ENCODE measurements at places on chromosomes 2 and 18. TPM values are rescaled to one million over a fixed set of nuclear protein-coding genes. Genes with fewer than 3 reads are reported as not detected.
A peak's percentile ranks its signal among the peaks of the same experiment; 100 is the strongest.

DNA sequence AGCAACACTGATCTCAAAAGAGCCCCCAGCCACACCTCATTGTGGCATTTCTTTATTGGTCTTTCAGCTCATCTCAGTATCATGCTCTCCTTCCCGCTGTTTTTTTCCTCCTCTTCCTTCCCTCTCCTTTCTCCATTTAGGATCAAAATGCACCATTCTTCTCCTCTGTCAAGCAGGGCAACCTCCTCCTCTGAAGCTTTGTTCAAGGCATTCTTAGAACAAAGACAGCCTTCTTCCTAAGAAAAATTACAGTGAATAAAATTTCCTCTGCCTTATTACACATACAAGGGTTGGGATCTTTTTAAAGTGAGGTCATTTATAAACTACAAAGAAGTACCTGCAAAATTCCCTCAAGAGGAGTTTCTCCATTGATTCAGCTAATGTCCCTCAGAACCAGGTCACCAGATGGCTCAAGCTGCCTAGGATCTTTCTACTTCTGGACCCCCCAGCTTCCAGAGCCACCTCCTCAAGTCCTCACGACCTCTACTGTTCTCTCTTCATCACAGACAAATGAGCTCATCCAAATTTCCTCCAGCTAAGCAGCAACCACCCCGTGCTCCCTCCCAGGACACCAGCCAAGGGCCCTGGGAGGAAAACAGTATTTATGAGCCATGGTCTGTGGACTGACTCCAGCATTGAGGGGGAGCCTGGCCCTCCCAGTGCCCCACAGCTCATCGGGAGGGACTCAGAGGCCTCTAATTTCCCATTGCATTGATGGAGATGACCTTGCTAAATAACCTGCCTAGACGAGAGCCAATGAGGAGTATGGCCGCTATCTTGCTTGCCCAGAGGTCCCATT is 18.0 kb downstream of the SFXN5 start:
- H3K36me3 ChIP-seq, result no peaks in the 10 kb centered on the region
- H3K27me3 ChIP-seq, result no peaks in the 10 kb centered on the region
- no peak for DNase-seq
- H3K4me1 ChIP-seq, result no peaks in the 10 kb centered on the region
- no peak overlapping the region for H3K4me3 ChIP-seq
- H3K27ac ChIP-seq, result no peak overlapping the region

DNA sequence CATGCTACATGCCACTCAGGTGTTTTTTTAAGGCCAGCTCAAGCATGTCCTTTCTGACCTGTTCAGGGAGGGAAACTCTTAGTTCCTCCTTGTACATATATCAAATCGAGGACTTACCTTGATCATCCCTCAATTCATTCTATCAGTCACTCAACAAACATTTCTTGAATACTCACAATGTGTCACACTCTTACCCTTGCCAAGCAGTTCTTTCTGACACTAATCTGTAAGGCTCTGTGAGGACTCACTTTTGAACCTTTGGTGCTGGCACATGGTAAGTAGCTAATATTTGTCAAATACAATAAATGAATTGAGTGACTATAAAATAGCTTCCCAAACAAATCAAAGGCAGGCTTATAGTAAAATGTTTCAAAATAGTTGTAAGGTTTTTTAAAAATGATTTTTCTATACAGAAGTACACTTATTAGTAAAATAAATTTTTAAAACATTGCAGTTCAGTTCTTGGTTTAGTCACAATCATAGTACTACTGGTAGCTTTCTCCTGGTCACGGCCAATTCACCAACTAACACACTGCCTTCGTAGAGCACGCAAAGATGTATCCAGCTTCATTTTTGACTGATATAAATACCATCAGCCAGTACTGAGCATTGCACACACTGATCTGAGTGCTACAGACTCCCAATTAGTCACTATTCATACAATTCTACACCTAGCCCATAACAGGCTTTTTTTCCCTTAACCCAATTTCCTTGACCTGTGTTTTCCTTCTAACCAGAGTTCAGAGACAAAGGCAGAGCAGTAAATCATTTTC is 50.9 kb downstream of the ZEB2 start:
- no peaks in the 10 kb centered on the region for H3K36me3 ChIP-seq
- no peaks in the 10 kb centered on the region for H3K4me1 ChIP-seq

DNA sequence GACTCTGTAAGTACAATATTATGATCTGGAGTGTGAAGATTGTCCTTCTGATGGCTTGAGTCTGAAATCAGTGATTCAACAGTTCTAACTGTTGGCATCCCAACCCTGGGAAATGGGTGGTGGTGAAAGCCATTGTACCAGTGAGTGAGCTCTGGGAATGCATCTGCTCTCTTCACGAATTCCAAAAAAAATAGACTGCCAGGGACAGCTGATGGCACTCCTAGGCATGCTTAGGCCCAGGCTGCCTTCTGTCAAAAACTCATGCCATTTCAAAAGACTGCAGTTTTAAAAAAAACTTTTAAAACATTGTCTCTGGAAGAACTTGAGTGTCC is 20.3 kb downstream of the OXER1 start:
- no peak for DNase-seq
- H3K36me3 ChIP-seq, result no peaks in the 10 kb centered on the region
- no peaks in the 10 kb centered on the region for H3K4me1 ChIP-seq

The MROH2A gene
- not detected for polyA plus RNA-seq

DNA sequence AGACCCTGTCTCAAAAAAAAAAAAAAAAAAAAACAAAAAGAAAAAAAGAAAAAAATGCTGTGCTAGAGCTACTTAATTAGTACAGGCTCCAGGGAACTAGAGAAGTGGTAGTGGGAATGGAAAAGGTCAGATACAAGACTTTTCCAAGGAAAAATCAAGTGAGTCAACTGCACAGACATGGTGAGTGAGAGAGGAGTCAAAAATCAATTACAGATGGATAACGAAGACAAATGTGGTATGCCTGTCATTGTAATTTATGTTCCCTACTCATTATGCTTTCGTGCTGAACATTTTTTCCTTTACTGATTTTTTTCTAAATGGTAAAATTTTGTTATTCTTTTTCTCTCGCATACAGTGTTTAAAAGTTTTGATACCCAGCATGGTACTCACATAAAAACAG is 111.5 kb downstream of the MDH1 start:
- no peaks in the 10 kb centered on the region for H3K36me3 ChIP-seq
- no peaks in the 10 kb centered on the region for H3K4me1 ChIP-seq
- no peak overlapping the region for H3K27ac ChIP-seq
- H3K27me3 ChIP-seq, result no peaks in the 10 kb centered on the region
- no peak overlapping the region for H3K4me3 ChIP-seq
- no peak for DNase-seq

- no peak overlapping the region for H3K27ac ChIP-seq
- DNase-seq, result no peak
- H3K27me3 ChIP-seq, result no peaks in the 10 kb centered on the region
- no peak overlapping the region for H3K4me3 ChIP-seq
Observed at GRCh38 chr2:144701259-144701658, 181.3 kb upstream of the ZEB2 start.

- no peak overlapping the region for H3K27ac ChIP-seq
- H3K4me3 ChIP-seq, result no peak overlapping the region
- no peaks in the 10 kb centered on the region for H3K4me1 ChIP-seq
- H3K27me3 ChIP-seq, result no peaks in the 10 kb centered on the region
- DNase-seq, result no peak
Observed at GRCh38 chr18:56269958-56270357, 368.4 kb downstream of the TXNL1 start.

- DNase-seq, result peak; percentile 74
- no peaks in the 10 kb centered on the region for H3K36me3 ChIP-seq
- H3K27me3 ChIP-seq, result no peaks in the 10 kb centered on the region
Observed at GRCh38 chr2:98445177-98445682, 572 bp downstream of the INPP4A start.

The NEURL3 gene
- polyA plus RNA-seq, result 32.4 TPM

DNA sequence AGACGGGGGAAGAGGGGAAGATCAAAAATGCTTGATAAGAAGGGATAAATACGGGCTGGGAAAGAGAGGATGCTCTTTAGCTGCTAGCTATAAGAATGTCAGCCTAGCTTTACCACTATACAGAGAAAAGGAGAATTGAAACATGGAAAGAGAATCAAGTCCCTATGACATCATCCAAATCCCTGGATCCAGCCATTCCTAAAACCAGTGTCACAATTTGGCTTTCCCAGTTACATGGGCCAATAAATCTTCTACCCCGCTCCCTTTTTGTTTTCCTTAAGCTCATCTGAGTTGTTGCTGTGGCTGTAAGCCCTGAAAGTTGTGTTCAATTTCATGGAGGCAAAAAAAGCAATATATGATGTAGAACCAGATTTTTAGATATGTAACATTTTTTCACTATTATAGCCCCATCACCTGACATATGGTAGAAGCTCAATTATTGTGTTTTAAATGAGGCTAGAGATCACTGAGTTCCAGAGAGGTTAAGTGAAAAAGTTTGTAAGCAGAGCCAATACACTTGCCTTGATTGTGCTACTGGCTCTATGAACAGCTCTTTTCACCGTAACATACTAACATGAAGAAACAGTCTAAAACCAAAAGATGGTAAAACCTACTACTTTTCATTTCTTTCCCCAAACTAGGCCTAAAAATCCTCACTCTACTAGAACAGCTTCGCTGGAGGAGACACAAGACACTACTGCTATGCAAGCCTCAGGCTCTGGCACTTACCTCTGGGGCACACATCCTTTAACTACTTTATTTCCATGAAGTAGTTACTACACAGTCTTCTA is 4.3 kb downstream of the HNRNPLL start:
- no peak for DNase-seq
- H3K27me3 ChIP-seq, result no peaks in the 10 kb centered on the region
- no peak overlapping the region for H3K27ac ChIP-seq
- H3K4me1 ChIP-seq, result peaks cover 26% of the 10 kb centered on the region

DNA sequence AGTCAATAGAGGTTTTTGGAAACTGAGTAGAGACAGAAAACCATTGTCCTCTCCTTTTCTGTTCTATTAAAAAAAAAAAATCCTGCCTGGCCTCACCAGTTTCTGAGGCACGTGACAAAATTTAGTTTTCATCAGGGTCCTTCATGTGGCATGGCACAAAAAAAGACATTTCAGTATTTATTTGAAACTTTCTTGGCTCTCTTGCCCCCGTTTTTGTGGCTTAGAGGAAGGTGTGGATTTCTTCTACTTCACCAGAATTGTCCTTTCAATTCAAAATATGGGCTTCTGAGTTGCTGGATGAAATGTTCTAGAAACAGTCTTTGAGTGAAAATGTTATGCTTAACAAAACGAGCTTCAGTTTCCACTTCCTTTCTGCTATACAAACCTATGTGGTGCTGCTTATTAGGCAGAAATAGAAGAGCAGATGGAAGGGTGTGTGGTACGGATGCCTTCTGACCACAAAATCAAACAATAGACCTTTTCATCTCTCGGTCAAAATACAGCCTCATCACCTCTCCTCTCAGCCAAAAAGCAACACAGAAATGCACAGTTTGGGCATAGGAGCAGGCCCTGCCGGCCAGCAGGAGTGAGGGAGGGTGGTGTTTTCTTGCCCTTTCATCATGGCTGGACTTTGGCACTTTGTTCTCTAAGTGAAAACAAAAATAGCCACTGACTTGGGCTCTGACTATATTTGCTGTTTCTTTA is 89.2 kb downstream of the SH3RF3 start:
- peaks cover 5% of the 10 kb centered on the region for H3K4me1 ChIP-seq
- H3K4me3 ChIP-seq, result no peak overlapping the region
- no peak for DNase-seq
- H3K36me3 ChIP-seq, result no peaks in the 10 kb centered on the region
- no peak overlapping the region for H3K27ac ChIP-seq
- no peaks in the 10 kb centered on the region for H3K27me3 ChIP-seq

DNA sequence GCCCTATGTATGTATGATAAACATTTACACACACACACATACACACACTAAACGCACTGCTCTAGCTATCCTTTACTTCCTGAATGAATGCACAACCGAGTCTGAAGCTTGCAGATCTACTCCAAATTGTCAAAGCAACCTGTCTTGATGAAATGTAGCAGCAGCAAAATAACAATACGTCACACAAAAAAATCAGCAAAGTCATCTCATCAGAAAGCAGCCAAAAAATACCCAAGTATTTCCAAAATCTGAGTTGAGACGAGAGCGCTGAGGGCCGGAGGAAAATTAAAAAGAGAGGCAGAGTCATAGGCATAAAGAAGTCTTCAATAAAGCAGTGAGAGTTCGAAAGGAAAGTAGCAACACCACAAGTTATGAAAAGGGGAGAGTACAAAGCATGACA is 67.7 kb downstream of the ZNF521 start:
- no peaks in the 10 kb centered on the region for H3K27me3 ChIP-seq
- no peaks in the 10 kb centered on the region for H3K4me1 ChIP-seq

DNA sequence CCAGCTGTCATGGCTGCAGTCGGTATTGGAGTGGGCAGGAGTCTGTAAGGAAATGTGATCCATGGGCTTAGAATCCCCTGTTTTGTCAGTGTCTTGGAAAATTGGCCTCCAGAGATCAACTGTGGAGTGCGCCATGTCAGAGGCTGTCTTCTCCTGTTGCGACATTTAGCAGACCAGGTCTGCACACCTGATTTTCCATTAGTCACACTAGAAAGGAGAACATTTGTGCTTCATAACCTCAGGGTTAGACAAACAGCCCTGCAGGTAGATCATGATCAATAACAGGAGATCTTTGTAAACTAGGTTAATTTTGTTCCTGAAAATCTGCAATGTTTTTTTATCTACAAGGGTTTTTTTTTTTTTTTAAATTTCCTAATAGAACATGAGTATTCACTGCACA is 28.0 kb downstream of the LDLRAD4 start:
- no peaks in the 10 kb centered on the region for H3K36me3 ChIP-seq
- H3K4me3 ChIP-seq, result no peak overlapping the region
- no peak for DNase-seq

GRCh38 chr18:54035927-54036326 is 188.5 kb downstream of the MBD2 start:
- no peaks in the 10 kb centered on the region for H3K4me1 ChIP-seq
- H3K4me3 ChIP-seq, result no peak overlapping the region
- H3K36me3 ChIP-seq, result no peaks in the 10 kb centered on the region
- no peaks in the 10 kb centered on the region for H3K27me3 ChIP-seq
- H3K27ac ChIP-seq, result no peak overlapping the region
